ENCODE measurements at places on chromosomes 6 and 20. TPM values are rescaled to one million over a fixed set of nuclear protein-coding genes. Genes with fewer than 3 reads are reported as not detected.

The MYBL2 gene
- 18.2 TPM for total RNA-seq

The ARG1 gene
- total RNA-seq: not detected

The SNAI1 gene
- total RNA-seq: 6.0 TPM

The XKR7 gene
- not detected for total RNA-seq

The SCRT2 gene
- not detected for total RNA-seq

The DNAH8 gene
- not detected for total RNA-seq

The SAMD5 gene
- not detected for total RNA-seq

The CRISP2 gene
- not detected for total RNA-seq

The GDAP1L1 gene
- not detected for total RNA-seq

The PPP1R16B gene
- total RNA-seq: not detected

The LGSN gene
- not detected for total RNA-seq

The BTN1A1 gene
- total RNA-seq: not detected

The C6orf132 gene
- total RNA-seq: 5.3 TPM

The FAM83D gene
- 12.8 TPM for total RNA-seq

The ZNF165 gene
- 0.10 TPM for total RNA-seq

The PREX1 gene
- total RNA-seq: 3.6 TPM

The VIP gene
- total RNA-seq: not detected

The RMND1 gene
- total RNA-seq: 24.7 TPM
